ENCODE measurements at places on chromosomes 3 and 15. TPM values are rescaled to one million over a fixed set of nuclear protein-coding genes. Genes with fewer than 3 reads are reported as not detected.
A peak's percentile ranks its signal among the peaks of the same experiment; 100 is the strongest.

GRCh38 chr15:89401631-89402517 is 67.2 kb upstream of the POLG start:
- DNase-seq, result peak; percentile 39

Gene CRABP1
- total RNA-seq, result not detected

DNA sequence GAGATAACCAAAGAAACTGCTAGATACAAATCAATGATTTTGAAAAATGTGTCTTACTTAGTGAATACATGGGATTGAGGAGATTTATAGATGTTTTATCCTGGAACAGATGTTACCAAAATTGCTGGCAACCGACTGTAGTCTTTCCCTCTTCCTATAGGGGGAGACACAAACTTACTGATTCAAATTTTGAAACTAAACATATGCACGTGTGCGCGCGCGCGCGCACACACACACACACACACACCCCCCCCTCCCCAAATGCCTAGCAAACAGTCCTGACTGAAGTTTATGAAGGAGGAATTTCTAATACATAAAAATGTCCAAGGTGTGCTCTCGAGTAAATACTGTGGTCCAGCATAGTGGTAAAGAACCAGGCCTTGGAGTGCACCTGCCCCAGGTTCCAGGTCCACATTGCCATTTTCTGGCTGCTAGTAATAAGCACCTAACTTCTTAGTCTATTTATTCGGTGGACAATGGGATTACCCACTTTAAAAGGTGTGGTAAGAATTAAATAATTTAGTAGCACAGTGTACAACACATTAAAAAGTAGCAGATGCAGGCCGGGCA is 18.5 kb upstream of the C3orf62 start:
- DNase-seq, result no peak

- DNase-seq, result no peak
Observed at GRCh38 chr3:167736264-167736787, 805 bp downstream of the SERPINI1 start.

DNA sequence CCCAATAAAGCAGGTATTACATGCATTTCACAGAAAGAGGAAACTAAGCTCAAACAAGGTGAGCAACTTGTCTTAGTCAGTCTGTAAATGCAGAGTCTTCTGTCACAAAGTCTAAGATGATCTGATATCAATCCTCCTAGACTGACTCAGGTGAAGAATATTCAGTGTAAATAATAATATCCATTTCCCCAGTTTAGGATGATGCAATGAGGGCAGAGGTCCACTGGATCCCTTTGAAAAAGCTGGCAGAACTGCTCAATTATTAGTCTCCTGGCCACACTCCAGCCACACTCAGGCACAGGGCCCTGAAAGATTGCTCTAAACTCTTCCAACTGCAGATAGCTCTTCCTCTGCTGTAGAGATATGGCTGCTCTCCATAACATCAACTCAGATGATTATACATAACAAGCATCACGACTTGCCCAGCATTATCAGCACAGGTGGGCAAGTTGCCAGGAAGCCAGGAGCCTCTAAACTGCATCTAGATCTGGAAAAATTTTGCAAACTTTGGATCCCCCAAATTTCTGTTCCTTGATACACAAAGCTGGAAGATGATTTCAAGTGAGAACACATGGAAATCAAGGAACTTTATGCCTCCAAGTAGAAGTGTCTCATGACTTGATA is 129.8 kb upstream of the CPNE4 start:
- no peak for DNase-seq

DNA sequence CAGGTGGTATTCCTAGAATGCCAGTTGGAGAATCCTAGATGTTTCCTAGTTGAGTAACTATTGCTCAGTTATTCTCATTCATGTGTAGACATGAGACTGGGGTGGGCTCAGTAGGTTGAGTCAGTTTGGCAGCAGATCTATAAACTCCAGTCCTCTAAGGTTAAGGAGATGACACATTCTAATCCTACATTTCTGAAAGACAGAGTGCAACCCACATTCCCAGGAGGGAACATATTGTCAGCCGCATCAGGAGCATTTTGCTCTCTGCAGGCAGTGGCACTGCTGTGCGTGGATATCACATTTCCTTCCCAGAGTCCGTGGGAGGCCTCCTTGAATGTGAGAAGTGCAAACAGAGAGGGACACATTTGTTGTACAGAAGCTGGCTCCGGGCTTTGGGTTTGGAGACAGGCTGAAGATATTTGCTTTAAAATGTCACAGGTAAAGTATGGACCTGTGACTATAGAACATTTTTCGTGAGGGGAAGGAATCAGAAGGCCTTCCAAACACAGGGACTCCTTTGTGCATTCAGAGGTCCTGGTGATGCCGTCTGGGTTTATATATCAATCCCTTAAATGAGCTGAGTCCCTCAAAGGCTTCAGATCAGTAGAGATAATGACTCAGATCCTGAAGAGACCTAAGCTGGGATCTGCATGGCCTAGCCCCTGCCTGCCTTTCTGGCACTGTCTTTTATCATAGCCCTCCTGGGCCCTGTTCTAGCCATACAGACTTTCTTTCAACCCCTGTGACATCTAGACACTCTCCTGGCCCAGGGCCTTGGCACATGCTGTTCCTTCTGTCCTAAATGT is 156.5 kb downstream of the CADPS start:
- DNase-seq, result no peak
